Stimulated activated CD4-positive, alpha-beta T cell treated with anti-CD3 and anti-CD28 coated beads, Interleukin-2, amount 100 ng/mL, for 24 hours (primary cell): ENCODE measurements at places on chromosomes 3 and 15.

DNA sequence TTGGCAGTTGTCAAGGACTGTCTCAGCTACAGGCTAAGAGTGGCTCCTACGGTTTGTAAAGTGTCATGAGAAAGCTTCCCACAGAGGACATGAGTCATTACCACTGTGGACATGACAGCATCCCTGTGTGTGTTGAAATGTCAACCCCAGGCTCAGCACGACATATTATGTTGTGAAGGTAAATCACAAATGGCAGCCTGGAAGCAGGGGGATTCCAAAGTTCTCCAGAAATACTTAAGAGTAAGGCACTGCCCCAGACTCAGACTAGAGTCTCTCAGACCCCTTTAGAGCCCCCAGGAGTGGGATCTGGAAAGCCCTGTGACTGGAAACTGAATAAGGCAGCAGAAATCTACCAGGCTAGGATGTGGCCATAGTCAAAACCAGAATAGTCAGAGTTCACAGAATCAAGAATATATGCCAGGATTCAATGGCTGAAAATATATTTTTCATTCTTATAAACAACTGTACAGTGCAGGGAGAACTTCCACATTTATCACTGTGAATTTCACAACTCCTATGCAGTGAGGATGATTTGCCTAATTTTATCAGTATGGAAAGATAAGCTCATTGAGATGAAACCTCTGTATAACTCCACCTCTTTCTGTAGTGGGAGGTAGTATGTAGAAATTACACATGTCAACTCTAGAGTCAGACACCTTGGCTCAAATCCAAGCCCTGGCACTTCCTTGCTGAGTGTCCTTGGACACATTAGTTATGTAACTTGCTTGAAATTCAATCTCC, 237.1 kb upstream of the CFAP20DC start:
- DNase-seq, result peak; percentile 21

GRCh38 chr3:42713747-42714146, 11.1 kb upstream of the HHATL start:
- no peak for DNase-seq

GRCh38 chr3:174330303-174330702, 528.8 kb upstream of the NAALADL2 start:
- no peak for DNase-seq

DNA sequence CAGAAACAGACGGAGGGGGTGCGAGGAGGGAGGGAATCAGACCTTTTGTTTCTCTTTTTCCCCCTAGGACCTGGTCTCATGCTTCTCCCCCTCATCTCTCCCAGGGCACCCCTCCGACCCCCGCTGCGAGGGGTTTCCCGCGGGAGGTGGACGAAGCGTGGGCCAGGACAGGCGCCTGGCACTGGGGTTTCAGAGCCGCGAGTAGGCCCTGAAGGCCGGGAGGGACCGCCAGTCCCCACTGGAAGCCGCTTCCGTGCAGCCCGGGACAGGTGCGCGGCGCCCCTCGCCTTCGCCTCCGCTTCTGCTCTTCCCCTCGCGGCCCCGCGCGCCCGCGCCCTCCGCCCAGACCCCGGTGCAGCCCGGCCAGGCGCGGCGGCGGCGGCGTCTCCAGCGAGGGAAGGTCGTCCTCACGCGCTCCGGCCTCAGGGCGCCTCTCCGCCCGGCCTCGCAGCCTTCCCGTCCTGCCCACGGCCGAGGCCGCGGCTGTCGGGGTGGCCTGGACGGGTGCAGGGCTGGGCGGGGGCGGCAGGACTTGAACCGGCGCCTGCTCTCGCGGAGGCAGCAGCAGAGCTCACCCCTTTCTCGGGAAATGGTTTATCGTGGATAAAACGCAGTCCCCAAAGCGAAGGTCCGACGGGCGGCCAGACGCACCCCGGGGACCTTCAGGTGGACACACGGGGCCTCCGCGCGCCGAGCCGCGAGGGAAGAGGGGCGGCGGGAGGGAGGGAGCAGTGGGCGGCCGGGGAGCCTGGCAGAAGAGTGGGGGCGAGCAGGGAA, 31.5 kb upstream of the ADAMTS17 start:
- no peak for DNase-seq
